ENCODE measurements at places on chromosomes 2 and 18. TPM values are rescaled to one million over a fixed set of nuclear protein-coding genes. Genes with fewer than 3 reads are reported as not detected.

GRCh38 chr2:205701509-205701908 lies 19.2 kb downstream of the NRP2 start:
- DNase-seq: peak; percentile 85

Gene FAM228A
- total RNA-seq: not detected

DNA sequence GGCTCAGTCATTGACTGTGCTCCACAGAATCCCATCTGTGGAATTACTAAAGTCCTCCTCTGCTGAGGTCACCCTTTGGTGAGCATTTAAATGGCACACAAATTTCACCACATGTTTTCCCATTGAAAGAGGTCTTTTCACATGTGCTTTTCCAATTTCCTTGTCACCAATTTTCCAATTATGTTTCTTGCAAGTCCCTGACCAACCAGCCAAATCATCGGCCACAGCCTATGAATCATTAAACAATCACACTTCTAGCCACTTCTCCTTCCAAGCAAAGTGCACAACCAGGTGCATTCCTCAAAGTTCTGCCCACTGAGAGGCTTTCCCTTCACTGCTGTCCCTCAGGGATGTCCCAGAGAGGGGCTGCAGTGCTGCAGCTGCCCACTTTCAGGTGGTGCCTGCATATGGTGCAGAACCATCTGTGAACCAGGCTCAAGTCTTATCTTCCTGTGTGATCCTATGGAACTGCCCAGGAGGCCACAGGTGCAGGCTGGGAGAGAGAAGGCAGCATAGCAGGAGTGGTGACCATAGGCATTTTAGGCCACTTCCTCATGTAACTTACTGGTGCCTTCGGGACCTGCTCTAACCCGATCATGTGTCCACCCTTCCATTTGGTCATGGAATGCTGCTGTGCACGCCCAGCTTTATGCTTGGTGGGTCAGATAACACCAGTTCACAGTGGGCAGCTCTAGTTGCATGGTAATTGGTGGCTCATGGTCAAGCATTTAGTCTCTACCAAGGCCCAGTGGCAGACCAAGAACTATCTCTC lies 153.0 kb downstream of the SEPTIN10 start:
- no peak for DNase-seq

GRCh38 chr18:7902399-7902839 lies 335.3 kb downstream of the PTPRM start:
- DNase-seq: peak; percentile 65
